NCI-H1436 treated with DMSO at 0.1 percent for 48 hours (cell line): ENCODE measurements at places on chromosomes 16 and 17.

- DNase-seq: no peak
These were observed 331.8 kb upstream of the XYLT1 start for GRCh38 chr16:17802571-17802970.

- no peak for DNase-seq
These were observed 105.8 kb upstream of the CDH5 start for GRCh38 chr16:66260522-66261254.

DNA sequence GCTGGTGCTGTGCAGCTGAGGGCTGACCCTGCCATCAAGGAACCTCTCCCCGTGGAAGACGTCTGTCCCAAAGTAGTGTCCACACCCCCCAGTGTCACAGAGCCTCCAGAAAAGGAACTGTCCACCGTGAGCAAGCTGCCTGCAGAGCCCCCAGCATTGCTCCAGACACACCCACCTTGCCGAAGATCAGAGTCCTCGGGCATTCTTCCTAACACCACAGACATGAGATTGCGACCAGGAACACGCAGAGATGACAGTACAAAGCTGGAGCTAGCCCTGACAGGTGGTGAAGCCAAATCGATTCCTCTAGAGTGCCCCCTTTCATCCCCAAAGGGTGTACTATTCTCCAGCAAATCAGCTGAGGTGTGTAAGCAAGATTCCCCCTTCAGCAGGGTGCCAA lies 20.5 kb downstream of the AKAP1 start:
- no peak for DNase-seq

- no peak for DNase-seq
These were observed 139.4 kb upstream of the RPH3AL start for GRCh38 chr17:492022-492413.

DNA sequence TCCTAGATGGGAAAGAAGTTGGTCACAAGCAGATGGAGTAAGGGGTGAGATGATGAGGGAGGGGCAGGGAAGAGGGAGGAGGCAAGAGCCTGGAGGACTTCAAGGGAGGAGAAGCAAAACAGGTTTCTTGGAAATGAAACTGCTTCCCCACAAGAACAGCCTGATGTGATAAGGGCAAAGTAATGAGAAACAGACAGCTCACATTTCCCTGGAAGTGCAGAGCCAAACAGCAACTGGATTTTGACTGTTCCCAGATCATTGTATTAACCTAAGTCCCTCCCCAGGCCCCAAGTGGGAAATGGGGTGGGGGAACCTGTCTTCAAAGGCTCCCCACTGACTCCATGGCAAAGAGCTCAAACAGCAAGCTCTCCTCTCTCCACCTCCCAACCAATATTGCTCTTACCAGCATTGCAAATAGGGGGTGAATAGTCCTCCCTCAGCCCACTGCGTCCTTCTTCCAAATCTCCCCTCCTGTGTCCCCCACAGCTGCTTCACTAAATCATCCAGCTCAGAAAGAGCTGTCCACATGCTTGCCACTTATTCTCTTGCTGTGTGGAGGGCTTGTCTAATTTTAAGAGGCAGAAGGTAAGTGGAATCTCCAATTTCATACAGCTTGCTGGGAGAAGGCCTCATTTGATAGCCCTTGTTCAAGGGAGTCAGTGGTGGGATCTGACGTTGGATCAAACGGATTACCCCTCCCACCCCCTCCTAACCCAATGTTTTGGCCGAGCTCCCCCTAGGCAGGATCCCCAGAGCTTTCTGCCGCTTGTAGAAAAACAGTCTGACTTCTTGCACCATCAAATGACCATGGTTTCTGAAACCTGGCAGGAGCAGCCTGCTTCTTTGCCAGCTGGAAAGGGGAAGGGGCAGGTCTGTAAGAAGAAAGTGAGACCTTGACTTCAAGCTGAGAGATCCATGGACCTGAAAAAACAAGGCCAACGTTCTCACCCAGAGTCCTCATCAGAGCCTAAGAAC lies 56.3 kb upstream of the SMIM36 start:
- no peak for DNase-seq

DNA sequence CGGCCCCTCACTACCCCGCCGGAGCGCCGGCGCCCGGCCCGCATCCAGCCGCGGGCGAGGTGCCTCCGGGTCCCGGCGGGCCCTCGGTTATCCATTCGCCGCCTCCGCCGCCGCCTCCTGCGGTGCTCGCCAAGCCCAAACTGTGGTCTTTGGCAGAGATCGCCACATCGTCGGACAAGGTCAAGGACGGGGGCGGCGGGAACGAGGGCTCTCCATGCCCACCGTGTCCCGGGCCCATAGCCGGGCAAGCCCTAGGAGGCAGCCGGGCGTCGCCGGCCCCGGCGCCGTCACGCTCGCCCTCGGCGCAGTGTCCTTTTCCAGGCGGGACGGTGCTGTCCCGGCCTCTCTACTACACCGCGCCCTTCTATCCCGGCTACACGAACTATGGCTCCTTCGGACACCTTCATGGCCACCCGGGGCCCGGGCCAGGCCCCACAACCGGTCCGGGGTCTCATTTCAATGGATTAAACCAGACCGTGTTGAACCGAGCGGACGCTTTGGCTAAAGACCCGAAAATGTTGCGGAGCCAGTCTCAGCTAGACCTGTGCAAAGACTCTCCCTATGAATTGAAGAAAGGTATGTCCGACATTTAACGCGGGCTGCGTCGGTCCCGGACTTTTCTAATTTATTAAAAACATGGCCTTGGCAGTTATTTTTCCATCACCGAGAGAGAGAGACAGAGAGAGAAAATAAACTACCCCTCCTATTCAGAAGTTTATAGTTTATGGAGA lies 2.8 kb downstream of the IRX5 start:
- no peak for DNase-seq

DNA sequence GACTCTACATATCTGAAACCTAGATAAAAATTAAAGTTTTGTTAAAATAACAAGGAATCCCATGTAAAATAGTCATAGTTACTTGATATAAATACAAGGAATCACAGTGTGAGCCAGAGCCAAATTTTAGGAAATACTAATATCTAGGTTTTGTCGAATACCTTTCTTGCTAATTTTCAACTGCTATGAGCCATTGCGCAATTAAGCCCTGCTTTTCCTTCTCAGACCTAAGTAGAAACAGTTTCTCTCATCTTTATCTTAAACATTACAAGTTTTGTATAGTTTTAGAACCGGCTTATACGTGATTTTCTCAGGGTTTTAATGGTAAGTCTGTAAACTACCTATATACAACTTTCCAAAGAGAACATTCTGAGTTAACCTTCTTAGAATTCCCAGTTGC lies 157.4 kb upstream of the NOG start:
- DNase-seq: no peak

DNA sequence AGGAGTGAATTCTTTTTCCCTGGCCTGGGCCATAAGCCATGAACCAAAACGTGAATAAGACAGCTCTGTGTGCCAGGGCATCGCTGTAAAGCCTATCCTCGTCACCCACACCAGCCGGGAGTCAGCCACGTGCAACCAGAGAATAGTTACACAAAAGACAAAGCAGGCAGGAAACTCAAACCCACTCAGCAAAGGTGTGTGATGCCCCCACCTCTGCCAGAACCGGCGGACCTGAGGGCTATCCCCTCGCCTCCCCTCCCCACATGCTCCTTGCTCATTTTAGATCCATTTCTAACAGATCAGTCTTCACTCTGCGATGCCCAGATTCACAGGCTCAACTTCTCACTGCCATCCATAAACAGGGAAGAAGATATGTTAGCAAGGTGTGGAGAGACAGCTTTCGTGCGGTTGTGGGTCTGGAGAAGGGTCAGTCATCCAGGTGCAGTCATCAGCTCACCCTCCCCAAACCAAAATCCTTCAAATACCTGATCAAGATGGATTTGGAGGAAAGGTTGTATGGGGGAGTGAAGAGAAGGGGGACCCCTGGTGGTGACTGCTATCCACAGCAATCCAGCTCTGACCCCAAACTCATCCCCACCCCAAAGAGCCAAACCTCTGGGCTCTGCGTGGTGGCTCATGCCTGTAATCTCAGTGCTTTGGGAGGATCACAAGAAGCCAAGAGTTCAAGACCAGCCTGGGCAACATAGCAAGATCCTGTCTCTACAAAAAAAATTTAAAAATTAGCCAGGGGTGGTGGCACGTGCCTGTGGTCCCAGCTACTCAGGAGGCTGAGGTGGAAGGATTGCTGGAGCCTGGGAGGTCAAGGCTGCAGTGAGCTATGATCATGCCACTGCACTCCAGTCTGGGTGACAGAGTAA lies 219.2 kb downstream of the C16orf78 start:
- DNase-seq: no peak

GRCh38 chr16:77009453-77009852 lies 181.5 kb upstream of the MON1B start:
- DNase-seq: no peak

DNA sequence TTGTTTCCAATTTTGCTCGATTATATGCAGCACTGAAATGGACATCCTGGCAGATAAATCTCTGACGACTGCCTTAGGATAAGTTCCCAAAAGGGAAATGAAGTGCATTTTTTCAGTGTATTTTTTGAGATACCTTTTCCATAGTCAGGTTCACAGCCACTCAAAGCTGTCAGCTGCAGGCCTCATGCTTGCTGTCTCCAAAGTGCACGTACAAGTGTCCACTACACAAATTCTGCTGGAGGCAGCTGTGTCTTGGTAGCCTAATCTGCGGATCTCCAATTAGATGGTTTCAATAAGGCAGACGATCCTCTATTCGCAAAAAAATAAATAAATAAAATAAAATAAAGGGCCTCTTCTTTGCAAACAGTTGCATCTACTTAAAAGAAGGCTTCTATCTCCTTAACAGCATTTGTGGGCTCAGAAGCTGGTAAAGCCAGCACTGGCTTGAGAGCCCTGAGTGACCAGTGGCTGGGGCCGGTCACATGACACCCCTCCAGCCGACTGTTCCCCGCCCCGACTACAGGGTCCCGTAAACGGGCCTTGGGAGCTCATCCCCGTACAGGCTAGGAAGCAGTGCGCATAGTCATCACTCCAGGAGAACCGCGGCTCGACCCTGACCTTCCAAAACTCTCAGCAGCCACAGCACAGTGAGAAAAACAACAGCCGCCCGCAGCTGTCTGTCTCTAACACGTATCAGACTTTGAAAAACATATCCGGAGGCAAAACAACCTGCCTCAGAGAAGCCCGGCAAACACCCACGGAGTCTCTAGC lies 18.8 kb downstream of the RPH3AL start:
- DNase-seq: no peak

DNA sequence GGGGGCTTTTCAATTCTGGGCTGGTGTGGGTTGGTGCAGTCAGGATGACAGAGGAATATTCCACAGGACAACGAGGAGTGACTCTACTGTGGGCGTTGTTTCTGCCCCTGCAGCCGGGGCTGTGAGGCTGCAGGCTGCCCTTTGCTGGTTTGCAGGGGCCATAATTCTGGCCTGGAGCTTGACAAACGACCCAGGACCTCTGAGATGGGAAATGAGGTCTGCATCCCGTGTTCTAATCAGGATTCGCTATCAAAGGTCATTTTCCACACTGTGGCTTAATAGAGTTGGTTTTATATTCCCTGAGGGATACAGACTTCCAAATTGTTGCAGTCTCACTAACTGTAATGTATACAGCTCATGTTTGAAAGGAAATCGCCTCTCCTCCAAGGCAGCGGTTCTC lies 180.9 kb downstream of the RPTOR start:
- DNase-seq: no peak

DNA sequence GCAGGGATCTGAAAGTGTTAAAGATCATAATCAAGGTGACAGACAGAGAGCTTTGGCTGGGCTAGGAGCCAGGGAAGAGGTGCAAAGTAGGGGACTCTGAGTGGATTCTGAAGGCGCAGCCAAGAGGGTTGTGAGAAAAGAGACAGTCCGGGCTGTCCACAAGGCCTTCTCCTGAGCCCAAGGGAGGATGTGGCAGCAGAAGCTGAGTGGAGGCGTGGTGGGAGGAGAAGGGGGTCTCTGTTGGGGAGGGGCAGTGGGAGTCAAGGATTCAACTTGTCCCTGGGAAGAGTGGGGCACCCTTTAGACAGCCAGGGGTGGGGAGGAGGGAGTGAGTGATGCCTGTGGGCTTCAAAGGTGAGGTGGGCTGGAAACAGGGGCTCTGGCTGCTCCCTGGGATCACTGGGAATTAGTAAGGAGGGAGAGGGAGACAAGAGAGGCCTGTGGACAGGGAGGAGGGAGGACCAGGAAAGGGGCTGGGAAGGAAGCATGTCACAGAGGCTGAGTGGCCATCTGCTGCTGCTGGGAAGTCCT lies 10.6 kb downstream of the CES1 start:
- DNase-seq: no peak

DNA sequence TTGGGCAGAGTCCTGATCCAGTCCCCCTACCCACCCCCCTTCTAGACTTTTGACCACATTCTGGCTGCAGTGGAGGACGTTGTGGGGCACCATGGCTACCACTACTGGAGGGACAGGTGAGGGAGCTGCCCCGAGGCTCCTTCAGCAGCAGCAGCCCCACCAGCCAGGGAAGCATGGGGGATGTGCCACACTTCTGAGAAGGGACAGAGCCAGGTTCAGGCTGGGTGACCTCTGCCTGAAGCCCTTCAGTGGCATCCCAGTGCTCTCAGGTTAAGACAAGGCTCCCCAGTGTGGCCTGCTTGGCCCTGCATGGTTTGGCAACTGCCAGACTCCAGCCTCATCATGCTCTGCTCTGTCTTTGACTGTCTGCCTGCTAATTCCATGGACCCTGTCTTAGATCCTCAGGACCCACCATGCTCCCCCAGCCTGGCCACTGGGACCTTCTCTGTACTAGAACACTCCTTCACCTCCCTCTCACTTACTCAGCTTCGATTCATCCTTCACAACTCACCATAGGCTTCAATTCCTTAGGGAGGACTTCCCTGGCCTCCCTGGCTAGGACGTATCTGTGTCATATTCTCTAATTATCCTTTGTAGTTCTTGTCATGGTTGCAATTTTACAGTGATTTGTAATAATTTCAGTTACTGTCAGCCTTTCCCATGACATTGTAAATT lies 8.8 kb downstream of the SLC9A5 start:
- DNase-seq: no peak

- peak; percentile 11 for DNase-seq
These were observed 15.1 kb downstream of the SAMD14 start for GRCh38 chr17:50114849-50115357.

DNA sequence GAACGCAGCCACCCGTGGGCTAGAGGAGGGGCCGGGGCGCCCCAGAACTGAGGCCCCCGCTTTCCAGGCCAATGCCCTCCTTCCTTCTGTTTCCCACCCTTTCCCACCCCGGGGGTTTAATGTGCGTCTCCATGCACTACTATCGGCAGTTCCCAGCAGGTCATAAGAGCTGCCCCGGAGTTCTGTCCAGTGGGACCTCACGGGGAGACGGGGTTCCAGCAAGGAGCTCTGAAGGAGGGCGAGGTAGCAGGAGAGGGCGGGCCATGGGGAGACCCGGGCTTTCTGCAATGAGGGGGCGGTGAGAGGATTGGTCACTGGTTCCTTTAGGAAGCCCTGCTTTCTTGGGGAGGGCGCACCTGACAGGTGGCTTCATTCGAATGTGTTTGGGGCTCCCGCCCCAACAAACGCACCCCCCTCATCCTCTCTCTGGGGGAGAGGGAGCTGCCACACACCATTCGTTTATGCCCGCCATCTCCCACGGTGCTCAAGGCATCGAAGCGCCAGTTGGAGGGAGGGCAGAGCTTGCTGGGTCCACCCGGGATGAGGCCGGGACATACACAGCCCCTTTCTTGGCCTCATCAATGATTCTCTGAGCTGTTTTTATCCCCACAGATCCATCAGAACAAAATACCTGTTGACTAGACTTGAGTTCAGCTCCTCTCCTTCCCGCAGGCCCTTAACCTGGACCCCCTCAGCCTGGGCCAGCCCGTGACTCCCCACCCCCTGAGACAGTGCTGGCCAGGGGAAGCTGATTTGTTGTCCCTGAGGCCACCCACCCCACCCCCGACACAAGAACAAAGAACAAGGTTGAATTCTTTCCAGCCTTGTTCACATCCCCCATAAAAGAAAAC lies 44.1 kb downstream of the SLC7A5 start:
- DNase-seq: no peak

- no peak for DNase-seq
These were observed 39.3 kb downstream of the CHD9 start for GRCh38 chr16:53094013-53094630.

GRCh38 chr17:66750781-66751543 lies 84.0 kb upstream of the CACNG5 start:
- DNase-seq: no peak
